ENCODE measurements at places on chromosomes 12 and 14.
A peak's percentile ranks its signal among the peaks of the same experiment; 100 is the strongest.

DNA sequence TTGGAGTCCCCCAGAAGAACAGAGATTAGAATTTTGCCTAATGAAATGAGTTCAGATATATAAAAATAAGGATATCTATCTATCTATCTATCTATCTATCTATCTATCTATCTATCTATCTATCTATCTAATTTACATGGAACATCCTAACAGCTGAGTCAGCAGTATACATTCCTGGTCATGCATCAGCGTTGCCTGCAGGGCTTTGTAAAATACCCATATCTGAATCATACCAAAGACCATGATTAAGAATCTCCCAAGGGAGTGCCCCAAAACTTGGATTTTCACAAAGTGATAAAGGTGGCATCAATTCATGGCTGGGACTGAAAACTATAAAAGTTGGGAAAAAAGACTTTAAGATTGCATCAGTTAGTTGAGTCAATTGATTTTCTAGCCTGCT, 32.7 kb upstream of the SYT10 start:
- no peak for DNase-seq

DNA sequence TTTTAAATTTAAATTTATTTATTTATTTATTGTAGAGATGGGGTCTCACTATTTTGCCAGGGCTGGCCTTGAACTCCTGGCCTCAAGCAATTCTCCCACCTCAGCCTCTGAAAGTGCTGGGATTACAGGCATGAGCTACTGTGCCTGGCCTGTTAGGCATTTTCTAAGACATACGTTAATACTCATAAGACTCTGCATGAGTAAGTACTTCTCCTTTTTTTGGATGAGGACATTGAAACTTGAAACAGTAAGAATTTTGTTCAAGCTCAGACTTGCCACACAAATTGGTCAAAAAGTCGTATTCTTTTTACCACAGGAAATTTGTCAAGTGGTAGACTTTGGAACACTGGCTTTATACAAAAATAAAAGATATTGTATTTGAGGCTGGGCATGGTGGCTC, 187.4 kb upstream of the RASSF8 start:
- DNase-seq, result no peak

DNA sequence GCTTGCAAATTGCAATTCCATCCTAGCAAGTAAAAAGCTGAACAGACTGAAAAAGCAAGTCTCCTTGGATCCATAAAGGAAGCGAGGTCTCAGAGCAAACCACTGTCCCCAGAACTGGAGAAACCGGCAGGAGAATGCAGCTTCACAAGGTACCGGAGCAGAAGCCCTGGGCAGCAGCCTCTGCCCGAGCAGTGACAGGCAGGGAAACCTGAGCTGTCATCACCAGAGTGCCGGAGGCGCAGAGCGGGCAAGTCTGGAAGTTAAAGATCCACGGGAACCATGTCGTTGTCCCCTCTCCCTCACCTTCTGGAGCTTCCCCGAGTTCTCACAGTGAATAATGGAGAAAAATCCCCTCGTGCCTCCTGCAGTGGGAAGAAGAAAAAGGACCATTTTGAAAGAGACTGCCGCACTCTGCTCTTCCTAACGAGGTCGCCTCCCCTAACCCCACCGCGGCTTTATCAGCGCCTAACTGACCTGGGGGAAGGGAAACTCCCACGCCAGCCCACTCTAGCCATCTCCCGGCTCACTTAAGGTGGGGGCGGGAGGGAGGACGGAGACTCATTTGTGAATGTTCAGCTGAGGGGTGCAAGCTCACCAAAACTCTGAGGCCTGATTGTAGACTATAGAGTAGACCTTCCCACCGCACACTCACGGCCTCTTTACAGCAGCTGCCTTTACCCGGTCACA, 27.8 kb downstream of the FBXL14 start:
- DNase-seq, result no peak

DNA sequence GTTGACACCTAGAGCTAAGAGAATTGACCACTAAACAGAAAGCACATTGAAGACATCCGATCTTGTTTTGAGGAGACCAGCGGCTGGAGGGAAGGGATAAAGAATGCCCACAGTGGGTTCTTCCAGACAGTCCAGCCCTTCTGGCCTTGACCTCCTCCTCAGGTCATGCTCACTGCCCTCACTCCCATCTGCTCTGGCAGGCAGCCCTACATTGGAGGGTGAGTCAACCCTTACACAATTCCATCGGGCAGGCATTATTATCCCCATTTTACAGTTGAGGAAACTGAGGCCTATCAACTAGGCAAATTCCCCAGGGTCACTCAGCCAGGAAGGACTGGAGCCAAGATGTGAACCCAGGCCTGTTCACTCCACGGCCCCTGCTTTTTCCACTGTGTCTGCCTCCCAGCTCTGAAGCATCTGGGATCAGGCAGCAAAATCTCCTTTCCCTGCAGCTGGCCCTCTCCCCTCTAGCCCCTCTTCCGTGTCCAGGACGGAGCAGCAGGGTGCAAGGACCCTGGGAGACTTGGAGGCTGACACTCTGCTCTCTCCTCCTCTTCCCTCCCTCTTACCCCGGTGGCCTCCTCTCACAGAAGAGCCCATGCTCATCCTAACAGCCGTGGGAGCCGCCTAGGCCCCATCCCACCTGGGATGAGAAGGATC, 5.3 kb downstream of the SCNN1A start:
- DNase-seq, result no peak

DNA sequence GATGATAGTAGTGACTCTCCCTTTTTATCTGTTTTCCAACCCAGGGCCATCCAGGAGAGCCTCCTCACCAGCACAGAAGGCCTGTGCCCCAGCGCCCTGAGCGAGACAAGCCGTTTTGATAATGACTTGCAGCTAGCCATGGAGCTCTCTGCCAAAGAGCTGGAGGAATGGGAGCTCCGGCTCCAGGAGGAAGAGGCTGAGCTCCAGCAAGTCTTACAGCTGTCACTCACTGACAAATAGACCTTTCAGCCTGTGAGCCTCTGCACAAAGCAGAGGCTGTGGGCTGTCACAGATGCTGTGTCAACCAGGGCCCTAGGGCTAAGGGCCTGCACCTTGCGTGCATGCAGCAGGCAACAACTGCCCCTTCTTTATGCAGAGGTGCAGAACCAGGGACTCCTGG, 11.0 kb downstream of the C12orf76 start:
- no peak for DNase-seq

DNA sequence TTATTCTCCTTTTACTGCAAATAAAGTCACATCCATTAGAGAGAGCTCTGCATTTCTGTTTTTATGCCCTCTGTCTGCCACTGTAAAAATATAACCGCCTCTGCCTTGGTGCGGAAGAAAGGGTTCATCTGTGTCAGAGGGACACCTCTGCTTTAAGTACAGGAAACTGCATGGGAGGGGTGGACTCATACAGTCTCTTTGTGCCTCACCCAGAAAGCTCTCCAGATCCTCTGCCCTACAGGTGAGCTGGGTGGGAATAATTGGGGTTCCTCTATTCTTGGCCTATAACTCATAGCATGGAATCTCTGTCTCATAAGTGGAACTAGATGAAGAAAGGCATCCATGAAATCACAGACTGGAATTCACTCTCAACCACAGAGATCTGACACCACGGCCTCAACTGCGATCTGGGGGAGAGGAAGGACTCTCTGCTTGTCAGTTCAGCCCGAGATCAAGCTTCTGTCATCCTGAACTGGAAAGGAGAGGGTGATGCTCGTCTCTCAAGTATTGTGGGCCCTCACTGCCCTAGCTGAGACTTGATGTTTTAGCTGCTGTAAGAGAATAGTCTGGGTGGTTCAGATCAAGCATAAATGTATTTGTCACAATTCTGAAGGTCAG, 702.3 kb downstream of the TMEM121 start:
- DNase-seq, result peak; percentile 38

GRCh38 chr12:34398366-34398705, 376.0 kb downstream of the ALG10 start:
- no peak for DNase-seq

GRCh38 chr12:2495417-2496112, 299.2 kb upstream of the FKBP4 start:
- DNase-seq, result no peak

GRCh38 chr12:63977441-63977840, 132.9 kb downstream of the SRGAP1 start:
- DNase-seq, result no peak

DNA sequence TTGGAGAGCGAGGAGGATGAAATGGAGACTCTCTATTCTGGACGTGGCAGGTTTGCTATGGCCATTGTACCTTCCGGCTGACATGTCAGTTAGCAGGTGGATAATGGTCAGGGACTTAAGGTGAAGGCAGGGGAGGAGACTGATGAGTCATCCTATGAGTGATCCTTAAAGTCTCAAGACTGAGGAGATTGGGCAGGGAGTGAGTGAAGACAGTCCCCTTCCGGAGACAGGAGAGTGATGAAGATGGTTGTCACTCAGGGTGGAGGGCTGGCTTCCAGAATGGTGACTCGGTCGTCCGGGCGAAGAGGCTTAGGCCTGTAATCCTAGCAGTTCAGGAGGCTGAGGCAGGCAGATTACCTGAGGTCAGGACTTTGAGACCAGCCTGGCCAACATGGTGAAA, 49.8 kb upstream of the CCDC63 start:
- no peak for DNase-seq

GRCh38 chr12:31390991-31391390, 65.0 kb upstream of the SINHCAF start:
- no peak for DNase-seq

DNA sequence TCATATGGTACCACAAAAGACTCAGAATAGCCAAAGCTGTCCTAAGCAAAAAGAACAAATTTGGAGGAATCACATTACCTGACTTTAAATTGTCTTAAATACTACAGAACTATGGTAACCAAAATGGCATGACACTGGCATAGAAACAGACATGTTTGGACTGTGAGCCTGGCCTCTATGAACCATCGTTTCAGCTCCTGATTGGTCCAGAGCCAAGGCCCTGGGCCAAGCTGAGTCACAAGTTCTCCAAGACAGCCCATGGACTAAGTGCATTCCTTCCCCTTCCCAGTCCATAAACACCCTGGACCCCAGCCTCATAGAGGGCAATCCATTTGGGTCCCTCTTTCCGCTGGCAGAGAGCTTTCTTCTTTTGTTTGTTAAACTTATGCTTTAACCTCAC, 12.1 kb upstream of the PRR4 start:
- no peak for DNase-seq

All from CD4-positive, alpha-beta T cell treated with Interleukin-4 for 1 hour (primary cell).